ENCODE measurements at places on chromosomes 7 and 10. TPM values are rescaled to one million over a fixed set of nuclear protein-coding genes. Genes with fewer than 3 reads are reported as not detected.

STEAP1 gene
- total RNA-seq, result 0.53 TPM

CFAP70 gene
- 0.70 TPM for total RNA-seq

RBM28 gene
- total RNA-seq, result 34.8 TPM

TRIM50 gene
- not detected for total RNA-seq

DNA sequence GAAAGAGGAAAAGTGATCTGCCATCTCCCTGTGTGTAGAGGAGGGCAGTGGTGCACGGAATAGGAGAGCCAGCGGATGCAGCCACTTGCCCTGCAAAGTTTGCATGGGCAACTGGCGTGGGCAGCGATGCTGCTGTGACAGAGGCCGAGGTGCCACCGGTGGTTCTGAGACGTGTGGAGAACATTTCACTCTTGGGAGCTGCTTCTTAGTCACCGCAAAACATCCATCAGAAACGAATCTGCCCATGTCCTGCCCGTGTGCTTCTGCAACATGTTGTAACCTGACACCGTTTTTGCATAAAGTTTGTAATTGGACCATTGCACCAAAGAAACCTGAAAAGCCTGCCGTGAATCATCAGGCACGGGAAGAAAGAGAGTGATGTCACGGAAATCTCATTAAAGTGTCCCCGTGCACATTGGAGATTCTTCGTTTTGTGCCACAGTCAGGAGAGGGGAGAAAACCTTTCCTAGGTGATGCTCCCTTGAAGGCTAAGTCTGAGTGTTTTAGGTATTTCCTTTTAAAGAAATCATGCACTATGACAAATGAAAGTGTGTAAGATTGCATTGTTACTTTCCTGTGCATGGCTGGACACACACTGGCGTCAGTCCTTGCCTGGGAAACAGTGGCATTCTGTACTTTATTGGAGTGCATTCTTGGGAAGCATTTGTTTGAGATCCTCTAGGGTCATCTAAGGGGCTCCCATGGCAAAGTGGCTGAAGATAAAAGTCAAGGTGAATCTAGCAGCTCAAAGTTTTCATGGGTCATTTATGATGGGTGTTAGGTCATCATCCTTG lies 302.6 kb downstream of the KLF6 start:
- no peak for DNase-seq

DNA sequence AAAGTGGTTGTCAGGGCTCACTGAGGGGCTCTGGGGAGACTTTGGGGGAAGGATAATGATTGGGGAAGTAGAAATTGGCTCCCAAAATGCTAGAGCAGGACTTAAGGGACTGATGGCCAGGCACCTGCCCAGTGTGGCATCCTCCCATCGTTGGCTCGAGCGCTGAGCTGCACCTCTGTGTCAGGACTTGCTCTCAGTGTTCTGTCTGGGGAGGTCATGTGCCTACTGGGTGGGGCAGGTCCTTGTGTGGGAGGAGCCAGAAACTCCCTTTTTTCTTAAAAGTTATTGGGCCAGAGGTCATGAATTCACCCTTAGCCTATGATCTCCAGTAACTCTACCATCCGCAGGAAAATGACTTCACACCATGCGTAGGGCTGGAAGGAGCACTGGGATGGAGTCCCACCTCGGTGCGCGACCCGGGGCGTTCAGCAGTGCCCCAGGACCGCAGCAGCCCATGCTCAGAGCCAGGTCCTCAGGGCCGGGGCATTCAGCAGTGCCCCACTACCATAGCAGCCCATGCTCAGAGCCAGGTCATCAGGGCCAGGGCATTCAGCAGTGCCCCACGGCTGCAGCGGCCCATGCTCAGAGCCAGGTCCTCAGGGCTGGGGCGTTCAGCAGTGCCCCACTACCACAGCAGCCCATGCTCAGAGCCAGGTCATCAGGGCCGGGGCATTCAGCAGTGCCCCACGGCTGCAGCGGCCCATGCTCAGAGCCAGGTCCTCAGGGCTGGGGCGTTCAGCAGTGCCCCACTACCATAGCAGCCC lies 221.9 kb downstream of the EBF3 start:
- no peak for DNase-seq

- no peak for DNase-seq
These were observed 100.4 kb downstream of the ARID5B start for GRCh38 chr10:62001898-62002297.

DNA sequence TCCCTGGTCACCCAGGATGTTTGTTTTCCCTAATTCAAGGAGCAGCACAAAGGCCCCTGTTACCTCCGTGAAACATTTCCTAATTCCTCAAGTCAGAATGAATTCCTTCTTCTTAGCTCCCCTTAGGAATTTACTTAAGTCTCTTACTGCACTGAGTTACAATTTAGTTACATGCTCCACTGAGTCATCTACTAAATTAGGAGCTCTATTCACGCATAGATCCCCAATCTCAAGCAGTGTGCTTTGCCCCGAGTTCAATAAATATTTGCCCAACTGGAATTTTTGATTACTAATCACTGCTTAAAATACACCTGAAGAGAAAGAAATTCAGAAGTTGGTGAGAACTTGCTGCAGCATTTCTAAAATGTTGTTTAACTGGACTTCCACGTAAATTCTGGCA lies 329.4 kb upstream of the MYO3A start:
- DNase-seq, result no peak

DNA sequence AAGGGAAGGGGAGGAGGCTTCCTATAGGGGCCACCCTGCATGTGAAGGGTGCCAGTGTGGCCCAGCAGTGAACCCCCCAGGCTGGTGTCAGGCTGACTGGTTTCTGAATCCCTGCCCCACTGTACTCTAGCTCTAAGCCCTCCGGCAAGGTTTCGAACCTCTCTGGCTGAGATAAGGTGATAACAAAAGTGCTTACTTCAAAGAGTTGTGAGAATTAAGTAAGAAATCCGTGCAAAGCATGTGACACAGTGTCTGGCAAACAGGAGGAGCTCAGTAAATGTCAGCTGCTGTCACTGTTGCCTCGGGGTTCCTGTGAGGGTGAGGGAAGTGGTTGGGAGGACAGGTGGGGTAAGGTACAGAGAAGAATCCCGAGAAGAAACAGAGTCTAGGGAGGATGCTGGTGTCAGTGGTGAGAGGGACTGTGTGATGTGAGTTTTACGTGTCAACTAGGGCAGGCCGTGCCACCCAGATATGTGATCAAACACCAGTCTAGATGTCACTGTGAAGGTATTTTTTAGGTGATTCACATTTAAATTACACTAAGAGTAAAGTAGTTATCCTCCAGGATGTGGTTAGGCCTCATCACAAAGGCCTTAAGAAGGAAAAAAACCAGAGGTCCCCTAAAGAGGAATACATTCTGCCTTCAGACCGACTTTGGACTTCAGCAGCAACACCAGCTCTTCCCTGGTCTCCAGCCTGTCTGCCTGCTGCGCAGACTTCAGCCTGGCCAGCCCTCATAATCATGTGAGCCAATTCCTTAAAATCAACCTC lies 64.4 kb downstream of the BPGM start:
- peak; percentile 58 for DNase-seq

GRCh38 chr10:13231190-13231589 lies 3.0 kb downstream of the UCMA start:
- no peak for DNase-seq

DNA sequence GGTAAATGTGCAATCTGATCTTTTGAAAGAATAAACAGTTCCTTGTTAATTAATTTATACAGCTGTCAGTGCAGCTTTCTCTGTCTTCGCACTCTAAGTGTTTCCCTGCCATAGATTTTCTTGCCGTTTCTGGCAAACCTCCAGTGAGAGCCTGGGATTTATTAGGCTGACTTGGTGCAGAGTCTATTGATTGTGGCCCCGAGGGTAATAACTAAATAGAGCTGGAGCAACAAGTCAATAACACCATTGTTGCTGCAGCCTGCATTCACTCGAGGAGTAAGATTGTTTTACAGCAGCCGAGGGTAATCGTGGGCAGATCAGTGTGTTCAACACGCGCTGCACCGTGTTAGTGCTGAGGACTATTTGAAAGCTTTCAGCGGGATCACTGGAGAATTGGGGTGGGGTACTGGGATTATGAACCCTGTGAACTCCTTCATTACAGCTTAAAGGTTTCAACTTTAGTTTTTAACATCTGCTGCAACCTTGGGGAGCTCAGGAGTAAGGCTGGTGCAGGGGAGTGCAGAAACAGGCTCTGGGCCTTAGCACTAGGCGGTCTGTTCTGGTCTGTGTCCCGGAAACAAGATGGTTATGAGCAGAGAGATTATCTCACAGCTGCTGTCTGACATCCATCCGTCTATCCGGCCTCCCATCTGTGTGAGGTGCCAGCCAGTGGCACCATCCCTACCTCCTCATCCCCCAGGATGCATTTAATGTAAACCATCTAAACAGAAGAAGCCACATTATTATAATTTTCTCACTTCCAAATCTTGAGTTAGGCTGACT lies 174.0 kb upstream of the TCF7L2 start:
- DNase-seq, result no peak

GRCh38 chr7:12719141-12719919 lies 31.9 kb downstream of the ARL4A start:
- DNase-seq, result no peak

Measured in activated CD4-positive, alpha-beta memory T cell treated with anti-CD3 and anti-CD28 coated beads, Interleukin-2, amount 10 ng/mL, durations not matched to agents 7 days and 5 days (primary cell).